ENCODE measurements at places on chromosomes 1 and 21.

GRCh38 chr1:185742403-185742802 lies 8.2 kb downstream of the HMCN1 start:
- H3K27ac ChIP-seq, result no peak overlapping the region
- H3K27me3 ChIP-seq, result no peaks in the 10 kb centered on the region
- no peak for DNase-seq
- H3K4me3 ChIP-seq, result no peak overlapping the region

GRCh38 chr1:3939242-3940080 lies 39.4 kb upstream of the C1orf174 start:
- H3K4me1 ChIP-seq, result no peaks in the 10 kb centered on the region
- peaks cover 92% of the 10 kb centered on the region for H3K27me3 ChIP-seq
- no peak for DNase-seq
- H3K36me3 ChIP-seq, result no peaks in the 10 kb centered on the region

GRCh38 chr1:27366411-27367159 lies at the start of gene MAP3K6:
TSS of gene MAP3K6 (minus strand) at chr1:27366961. CDS start at chr1:27366597, 364 bp downstream.
- peak within 1 kb of the TSS; percentile 70 for H3K4me3 ChIP-seq
- peaks cover 9% of the 10 kb centered on the region for H3K4me1 ChIP-seq
- no peaks in the 10 kb centered on the region for H3K27me3 ChIP-seq
- no peak within 1 kb of the TSS for H3K27ac ChIP-seq
- DNase-seq, result peak; percentile 83

- H3K4me1 ChIP-seq, result no peaks in the 10 kb centered on the region
- no peak overlapping the region for H3K27ac ChIP-seq
- H3K4me3 ChIP-seq, result no peak overlapping the region
- H3K27me3 ChIP-seq, result peaks cover 26% of the 10 kb centered on the region
Observed at GRCh38 chr1:157697781-157698569, 2.6 kb downstream of the FCRL3 start.

DNA sequence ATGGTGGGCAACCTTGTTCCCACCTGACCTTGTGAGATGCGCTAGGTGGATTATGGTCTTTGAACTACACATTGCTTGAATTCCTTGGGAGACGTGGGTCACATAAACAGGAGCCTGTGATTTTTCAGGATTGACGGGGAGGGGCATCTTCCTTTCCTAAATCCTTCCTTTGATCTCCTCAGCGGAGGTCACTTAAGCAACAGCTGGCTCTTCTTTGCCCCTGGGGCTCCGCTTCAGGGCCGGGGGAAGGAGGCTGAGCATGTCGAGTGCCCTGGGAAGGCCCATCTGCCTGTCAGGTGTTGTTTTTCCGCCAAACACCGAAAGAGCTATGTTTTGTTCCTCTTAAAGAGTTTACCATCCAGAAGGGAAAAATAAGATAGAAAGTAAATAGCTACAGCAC lies 40.6 kb downstream of the KIF26B start:
- H3K27ac ChIP-seq, result no peak overlapping the region
- no peaks in the 10 kb centered on the region for H3K36me3 ChIP-seq
- no peaks in the 10 kb centered on the region for H3K4me1 ChIP-seq

DNA sequence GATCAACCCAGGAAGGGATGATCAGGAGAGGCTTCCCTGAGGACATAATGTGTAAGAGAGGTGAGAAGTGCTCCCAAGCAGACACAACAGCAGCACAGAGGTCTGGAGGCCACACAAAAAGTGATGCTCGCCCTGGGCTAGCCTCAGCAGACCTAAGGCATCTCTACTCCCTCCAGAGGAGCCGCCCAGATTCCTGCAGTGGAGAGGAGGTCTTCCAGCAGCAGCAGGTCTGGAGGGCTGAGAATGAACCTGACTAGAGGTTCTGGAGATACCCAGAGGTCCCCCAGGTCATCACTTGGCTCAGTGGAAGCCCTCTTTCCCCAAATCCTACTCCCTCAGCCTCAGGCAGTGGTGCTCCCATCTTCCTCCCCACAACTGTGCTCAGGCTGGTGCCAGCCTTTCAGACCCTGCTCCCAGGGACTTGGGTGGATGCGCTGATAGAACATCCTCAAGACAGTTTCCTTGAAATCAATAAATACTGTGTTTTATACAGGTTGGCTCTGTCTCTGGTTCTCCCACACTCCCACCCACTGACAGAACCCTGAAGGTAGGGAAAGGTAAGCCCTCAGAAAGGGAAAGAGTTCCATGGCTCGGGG lies 5.0 kb downstream of the GJB3 start:
- no peak for DNase-seq
- no peaks in the 10 kb centered on the region for H3K27me3 ChIP-seq
- no peak overlapping the region for H3K27ac ChIP-seq
- peaks cover 26% of the 10 kb centered on the region for H3K36me3 ChIP-seq
